ENCODE measurements at places on chromosomes 12 and 14.

GRCh38 chr14:105184461-105184860, 3.3 kb upstream of the NUDT14 start:
- DNase-seq, result no peak

DNA sequence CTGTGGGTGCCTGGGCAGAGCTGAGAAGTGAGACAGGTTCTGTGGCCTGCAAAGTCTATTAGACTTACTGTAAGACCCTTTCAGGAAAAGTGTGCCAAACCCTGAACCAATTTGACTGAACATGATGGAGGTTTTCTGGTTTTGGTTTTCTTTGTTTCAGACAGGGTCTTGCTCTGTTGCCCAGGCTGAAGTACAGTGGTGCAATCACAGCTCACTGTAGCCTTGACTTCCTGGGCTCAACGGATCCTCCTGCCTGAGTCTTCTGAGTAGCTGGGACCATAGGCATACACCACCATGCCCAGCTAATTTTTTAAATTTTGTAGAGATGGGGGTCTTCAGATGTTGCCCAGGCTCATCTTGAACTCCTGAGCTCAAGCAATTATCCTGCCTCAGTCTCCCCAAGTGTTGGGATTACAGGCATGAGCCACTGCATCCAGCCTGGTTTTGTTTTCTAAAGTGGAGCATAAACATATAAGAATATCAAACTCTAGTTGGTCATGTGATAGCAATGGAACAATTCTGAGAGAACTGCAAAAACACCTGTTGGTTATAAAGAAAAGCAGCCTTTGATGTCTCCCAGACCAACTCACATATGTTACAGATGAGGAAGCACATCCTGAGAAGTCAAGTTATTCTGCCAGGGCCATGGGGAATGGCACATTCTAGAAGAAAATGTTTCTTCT, 166.9 kb downstream of the FOXN3 start:
- DNase-seq, result no peak

- DNase-seq, result no peak
These were observed 424.0 kb downstream of the RMST start for GRCh38 chr12:97886511-97887176.

DNA sequence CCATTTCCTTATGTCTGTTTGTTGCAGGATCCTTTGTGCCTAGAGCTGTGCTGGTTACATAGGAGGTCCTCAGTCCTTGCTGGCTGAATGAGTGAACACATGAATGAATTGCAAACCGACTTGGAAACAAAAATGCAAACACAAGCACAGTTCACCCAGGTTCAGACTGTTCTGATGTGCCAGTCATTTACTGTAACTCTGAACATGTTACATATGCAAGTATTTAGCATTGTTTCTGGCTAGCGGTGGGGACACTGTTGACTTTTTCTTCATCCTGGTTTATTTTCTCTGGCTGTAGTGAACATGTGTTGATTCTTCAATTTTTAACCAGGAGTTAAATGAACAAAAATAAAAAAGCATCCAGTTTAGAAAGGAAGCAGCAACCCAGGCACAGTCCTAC, 33.4 kb downstream of the TSPAN9 start:
- no peak for DNase-seq

DNA sequence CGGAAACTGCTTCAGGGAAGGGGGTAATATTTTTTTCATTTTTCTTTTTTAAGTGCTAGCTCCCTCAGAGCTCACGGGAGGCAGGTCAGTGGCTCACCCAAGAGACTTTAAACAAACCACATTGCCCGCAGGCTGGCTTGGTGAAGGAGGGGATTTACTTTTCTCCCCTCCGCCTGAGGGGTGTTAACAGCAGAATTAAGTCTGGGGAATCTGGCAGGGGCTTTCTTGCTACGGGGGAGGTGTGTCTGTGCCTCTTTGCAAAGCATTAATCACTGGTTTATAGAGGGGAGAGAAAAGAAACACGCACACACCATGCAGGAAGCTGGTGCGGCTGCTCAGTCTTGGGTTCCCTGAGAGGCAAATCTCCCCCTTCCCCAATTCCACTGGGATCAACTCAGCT, 26.2 kb upstream of the TBX3 start:
- DNase-seq, result no peak

DNA sequence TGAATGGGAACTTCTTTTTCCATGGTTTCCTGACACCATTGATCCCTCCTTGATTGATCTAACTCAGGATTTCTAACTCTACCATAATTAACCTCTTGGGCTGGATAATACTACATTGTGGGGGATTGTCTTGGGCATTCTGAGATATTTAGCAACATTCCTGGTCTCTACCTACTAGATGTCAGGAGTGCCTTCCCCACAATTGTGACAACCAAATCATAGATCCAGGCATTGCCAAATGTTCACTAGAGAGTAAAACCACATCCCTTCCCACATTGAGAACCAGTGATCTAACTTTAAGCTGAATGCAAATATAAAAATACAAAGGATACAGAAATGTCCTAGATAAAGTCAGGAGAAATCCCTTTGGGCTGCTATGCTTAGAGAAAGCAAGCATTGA, 36.9 kb upstream of the CCDC198 start:
- no peak for DNase-seq

DNA sequence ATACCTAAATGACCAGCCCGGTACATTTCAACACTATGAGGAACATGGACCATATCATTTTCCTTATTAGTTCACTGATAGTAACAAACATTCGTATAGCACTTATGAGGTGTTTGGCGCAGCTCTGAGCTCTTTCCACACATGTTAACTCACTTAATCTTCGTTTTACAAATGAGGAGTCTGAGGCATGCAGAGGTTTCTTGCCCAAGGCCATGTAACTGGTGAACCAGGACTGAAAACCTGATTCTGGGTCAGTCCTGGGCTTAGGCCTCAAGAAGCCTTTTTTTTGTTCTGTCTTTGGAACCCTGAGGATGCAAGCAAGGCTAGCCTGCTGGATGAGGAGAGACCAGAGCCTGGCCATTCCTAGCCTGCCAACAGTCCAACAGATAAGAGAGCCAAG, 55.0 kb downstream of the C14orf132 start:
- no peak for DNase-seq

Measured in CD4-positive, alpha-beta T cell treated with Interleukin-15 for 1 hour (primary cell).